ENCODE measurements at places on chromosomes 11 and 22. TPM values are rescaled to one million over a fixed set of nuclear protein-coding genes. Genes with fewer than 3 reads are reported as not detected.

The FIBIN gene
- total RNA-seq, result 6.1 TPM

The FGF19 gene
- total RNA-seq, result not detected

The OR10A2 gene
- not detected for total RNA-seq

The MSANTD4 gene
- total RNA-seq, result 21.0 TPM

The MS4A3 gene
- total RNA-seq, result not detected

The FDX1 gene
- total RNA-seq, result 11.9 TPM

The RFPL2 gene
- not detected for total RNA-seq

The RELA gene
- 97.9 TPM for total RNA-seq

The MMP8 gene
- not detected for total RNA-seq
